Suppressor macrophage (primary cell): ENCODE measurements at places on chromosomes 2 and 18.

- peak; percentile 80 for DNase-seq
Measured at GRCh38 chr2:218995972-218996711, 2.9 kb upstream of the CRYBA2 start.

DNA sequence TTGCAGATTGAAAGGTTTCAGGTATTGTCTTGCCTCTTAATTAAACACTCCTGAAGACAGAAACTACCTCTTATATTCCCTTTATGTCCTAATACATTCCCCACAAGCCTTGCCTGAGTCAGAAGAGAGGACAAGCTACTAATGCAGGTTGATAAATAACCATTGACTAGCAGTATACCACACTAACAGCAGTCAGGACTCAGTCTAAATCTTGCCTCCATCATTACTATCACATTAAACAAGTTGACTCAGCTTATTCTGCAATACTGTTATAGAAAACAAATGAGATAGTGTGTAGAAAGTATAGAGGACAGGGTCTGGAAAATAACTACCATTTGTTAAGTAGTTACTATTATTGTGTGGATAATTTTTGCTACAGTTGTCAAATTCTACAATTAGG, 63.8 kb downstream of the TTC21B start:
- DNase-seq: no peak

DNA sequence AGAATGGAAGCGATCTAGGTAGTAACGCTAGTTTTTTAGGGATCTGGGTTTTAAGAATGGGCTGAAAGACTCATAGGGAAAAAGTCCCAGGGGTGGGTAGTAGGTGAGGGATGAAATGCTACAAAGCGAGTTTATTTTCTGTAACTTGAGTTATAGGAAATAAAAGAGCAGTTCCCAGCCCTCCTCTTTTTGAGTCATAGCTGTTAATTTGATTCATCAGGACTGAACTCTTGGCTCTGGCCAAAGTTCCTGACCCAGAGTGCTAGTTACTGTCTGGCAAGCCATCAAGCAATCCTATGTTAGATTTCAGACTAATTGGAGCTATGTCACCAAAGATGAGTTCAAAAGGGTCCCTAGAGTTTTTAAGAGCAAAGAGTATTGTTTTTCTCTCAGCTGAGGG, 17.4 kb upstream of the NOSTRIN start:
- DNase-seq: no peak

- DNase-seq: no peak
Measured at GRCh38 chr2:47321411-47322031, 81.4 kb upstream of the MSH2 start.

GRCh38 chr18:24497031-24497754, 36.8 kb downstream of the HRH4 start:
- no peak for DNase-seq

GRCh38 chr2:46179037-46179621, 118.1 kb upstream of the EPAS1 start:
- DNase-seq: peak; percentile 55

- DNase-seq: no peak
Measured at GRCh38 chr18:76306685-76307292, 188.3 kb downstream of the ZNF516 start.

DNA sequence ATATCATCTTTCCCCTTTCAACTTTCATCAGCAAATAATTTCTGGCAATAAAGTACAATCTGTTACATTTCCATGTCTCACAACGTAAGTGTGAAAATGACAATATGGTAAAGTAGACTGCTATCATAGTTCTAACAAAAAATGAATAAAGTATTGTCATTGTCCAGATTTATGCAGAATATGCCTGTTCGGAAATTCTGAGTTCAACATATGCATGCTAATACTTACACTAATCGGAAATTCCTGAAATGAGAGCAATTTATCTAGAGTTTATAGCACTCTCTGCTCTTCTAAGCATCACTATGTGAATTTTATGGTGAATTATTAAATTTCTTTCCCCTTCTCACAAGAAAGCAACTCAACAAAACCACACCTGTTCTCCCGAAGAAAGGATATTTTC, 8.1 kb downstream of the CWC22 start:
- DNase-seq: no peak
